Kidney (tissue), 22 donors: ENCODE measurements at places on chromosomes 1 and 21. TPM values are rescaled to one million over a fixed set of nuclear protein-coding genes. Genes with fewer than 3 reads are reported as not detected.
A peak's percentile ranks its signal among the peaks of the same experiment; 100 is the strongest.

GRCh38 chr1:230148126-230148652, 81.2 kb downstream of the GALNT2 start:
- no peak for DNase-seq

DNA sequence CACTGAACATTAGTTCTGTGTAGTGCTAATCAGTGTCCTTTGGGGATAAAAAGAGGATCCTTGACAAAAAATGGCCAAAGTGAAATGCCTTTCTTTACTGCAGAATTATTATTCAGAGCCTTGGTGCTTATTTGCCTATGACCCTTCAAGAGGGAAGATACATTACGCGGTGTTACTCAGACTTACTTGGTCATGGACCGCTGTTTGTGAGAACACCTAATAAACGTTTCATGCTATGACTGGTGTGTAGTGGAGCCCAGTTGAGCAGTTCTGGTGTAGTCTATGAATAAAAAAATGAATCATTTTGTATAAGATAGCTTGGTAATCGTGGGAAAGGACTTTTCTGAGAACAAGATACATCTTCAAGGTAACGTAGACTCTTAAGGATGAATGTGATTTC, 8.3 kb downstream of the NFYC start:
- no peak for DNase-seq

DNA sequence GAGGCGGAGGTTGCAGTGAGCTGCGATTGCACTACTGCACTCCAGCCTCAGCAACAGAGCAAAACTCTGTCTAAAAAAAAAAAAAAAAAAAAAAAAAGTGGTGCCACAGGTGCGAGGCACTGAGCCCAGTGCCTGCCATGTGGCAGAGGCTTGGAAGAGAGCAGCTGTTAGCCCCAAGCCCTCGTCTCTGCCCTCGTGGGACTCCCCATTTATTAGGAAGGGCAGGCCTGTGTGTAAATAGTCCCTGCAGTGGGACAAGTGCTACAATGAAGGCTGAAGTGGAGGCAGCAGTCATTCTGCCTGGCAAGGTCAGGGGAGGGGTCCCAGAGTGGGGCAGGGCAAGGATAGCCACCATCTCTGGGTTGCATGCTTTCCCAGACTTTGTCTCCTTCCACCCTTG, 6.5 kb downstream of the RPS6KA1 start:
- DNase-seq, result no peak

- DNase-seq, result no peak
These were observed 20.3 kb downstream of the RNASEL start for GRCh38 chr1:182568647-182569284.

DNA sequence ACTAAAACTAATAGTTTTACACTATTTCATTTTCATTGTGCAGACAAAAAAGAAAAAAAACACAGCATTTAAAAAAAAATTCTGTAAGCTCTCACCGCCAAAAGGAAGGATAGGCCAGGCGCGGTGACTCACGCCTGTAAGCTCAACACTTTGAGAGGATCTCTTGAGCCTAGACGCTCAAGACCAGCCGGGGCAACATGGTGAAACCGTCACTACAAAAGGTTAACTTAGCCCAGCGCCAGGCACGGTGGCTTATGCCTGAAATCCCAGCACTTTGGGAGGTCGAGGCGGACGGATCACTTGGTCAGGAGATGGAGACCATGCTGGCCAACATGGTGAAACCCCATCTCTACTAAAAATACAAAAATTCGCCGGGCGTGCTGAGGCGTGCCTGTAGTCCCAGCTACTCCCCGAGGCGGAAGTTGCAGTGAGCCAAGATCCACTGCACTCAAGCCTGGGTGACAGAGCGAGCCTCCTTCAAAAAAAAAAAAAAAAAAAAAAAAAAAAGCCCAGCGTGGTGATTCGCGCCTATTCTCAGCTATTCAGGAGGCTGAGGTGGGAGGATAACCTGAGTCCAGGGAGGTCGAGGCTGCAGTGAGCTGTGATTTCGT, 14.3 kb upstream of the SPEN start:
- DNase-seq, result peak; percentile 60

GRCh38 chr1:110113551-110113950, 1.3 kb downstream of the UBL4B start:
- no peak for DNase-seq

The CLEC20A gene
- 0.47 TPM for total RNA-seq

The L1TD1 gene
- 0.16 TPM for total RNA-seq

DNA sequence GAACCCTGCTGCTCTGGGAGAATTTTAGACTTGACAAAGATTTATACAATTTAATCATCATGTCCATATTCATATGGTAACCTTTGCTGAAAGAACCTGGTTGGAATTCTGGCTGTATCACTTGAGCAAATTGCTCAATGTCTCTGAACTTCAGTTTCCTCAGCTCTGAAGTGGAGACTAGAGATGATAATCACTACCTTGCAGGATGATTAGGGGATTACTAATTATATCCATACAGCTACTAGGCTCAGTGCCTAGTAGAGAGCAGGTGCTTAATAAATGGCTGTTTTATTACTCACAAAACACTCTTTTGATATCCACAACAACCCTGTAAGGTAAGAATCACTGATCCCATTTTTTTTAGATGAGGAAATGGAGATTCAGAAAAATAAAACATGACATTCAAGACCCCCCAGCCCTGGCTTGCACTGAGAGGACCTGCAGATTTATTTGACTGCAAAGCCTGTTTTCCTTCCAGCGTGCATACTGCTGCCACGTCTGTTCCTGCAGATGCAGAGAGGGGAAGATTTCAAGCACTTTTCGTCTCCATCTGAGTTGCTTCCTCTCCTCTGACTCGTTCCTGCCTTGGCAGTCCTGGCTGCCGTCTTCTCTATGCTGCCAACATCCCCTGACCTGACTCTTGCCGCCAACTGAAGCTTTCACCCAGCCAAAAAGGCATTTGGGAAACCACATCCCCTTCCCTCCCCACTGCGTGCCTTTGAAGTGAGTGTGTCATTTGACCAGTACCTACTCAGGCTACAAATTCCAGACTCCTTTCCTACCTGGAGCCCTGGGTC, 203.0 kb downstream of the PLPP3 start:
- no peak for DNase-seq

The TCHHL1 gene
- not detected for total RNA-seq

DNA sequence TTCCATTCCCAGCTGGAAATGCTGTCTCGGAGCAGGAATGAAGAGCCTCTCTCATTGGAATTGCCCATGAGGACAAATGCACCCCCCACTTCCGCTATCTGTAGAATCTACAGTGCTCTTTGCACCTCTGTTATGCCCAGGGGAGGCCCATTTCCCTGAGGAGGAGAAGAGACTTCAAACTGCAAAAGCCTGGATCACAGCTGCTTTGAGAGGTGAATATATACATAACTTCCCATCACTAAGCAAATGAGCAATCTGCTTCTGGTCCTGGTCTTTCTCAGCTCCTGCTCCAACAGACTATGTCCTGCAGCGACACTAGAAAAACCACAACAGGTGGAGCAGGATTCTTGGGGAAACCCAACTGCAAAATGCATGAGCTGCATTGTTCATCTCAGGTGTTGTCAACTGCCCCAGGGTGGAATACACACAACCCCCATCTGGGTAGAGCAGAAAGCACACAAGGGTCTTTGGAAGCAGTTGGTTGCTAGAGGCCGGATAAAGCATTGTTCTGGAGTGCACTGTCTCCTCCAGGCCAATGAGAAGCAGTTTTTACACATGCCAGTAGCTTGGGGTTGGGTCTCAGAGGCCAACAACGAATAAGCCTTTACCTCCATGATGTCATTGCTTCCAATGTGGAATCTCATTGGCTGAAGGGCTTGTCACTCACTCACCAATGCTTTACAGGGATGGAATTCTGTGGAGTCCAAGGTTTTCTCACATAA, 67.7 kb upstream of the RAB4A start:
- peak; percentile 79 for DNase-seq

The TCEANC2 gene
- total RNA-seq, result 5.1 TPM

DNA sequence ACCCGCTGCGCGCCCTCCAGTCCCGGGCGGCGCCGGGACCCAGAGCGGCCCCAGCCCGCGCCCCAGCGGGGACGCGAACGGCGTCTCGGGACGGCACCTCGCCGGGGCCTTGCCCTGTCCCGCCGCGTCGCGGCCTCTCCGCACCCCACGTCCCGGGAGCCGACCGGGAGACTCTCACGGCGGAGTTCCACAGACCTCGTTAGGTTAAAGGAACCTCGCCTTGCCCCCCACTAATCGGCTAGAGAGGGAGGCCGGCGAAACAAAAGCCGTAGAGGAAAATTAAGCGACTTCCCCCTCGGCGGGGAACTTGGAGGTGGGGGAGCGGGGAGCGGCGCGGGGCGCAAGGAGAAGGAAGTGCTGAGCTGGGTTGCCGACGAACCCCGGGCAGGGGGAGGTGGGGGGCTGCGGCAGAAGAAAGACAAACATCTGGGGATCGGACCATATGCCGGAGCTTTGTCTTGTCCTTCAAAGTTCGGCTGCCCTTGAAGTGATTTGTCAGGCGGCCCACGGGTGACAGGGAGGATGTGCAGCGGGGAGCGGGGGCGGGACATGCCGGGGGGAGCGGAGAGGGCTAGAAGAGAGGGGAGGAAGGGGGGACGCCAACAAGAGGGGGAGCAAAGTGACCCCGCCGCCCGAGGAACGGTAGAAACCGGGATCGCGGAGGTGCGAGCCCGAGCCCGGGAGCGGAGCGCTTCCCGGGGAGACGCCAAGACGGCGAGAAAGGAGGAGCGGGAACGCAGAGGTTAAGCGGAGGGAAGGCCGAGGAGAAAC, 120.0 kb upstream of the RRP15 start:
- peak; percentile 66 for DNase-seq

The SPOCD1 gene
- 0.98 TPM for total RNA-seq
